ENCODE measurements at places on chromosomes 3 and 15. TPM values are rescaled to one million over a fixed set of nuclear protein-coding genes. Genes with fewer than 3 reads are reported as not detected.

- no peak for DNase-seq
These were observed 28.9 kb downstream of the TKT start for GRCh38 chr3:53226841-53227407.

- no peak for DNase-seq
These were observed 57.2 kb downstream of the SH3GL3 start for GRCh38 chr15:83504365-83504764.

- no peak for DNase-seq
These were observed 161.3 kb downstream of the EPHB1 start for GRCh38 chr3:134956395-134956794.

The KCNH8 gene
- total RNA-seq = 0.88 TPM

The ZMYND10 gene
- total RNA-seq = 1.7 TPM

The ROPN1B gene
- total RNA-seq = not detected

The PRICKLE2 gene
- total RNA-seq = 10.8 TPM

The PPP1R14D gene
- total RNA-seq = not detected

Measured in kidney epithelial cell (primary cell).